Nasal cavity respiratory epithelium epithelial cell of viscerocranial mucosa (primary cell): ENCODE measurements at places on chromosomes 2 and 18. TPM values are rescaled to one million over a fixed set of nuclear protein-coding genes. Genes with fewer than 3 reads are reported as not detected.

Gene MAP3K19
- not detected in 2 replicates for total RNA-seq

Gene CHRNA1
- not detected in 2 replicates for total RNA-seq

Gene SLC9A2
- total RNA-seq: 0.14 and 0.34 TPM in 2 replicates

Gene TRMT61B
- 19.4 and 21.5 TPM in 2 replicates for total RNA-seq

Gene PID1
- total RNA-seq: 3.3 and 3.8 TPM in 2 replicates

Gene CYP26B1
- 1.0 and 2.8 TPM in 2 replicates for total RNA-seq

Gene RAB3GAP1
- 136 and 144 TPM in 2 replicates for total RNA-seq
